ENCODE measurements at places on chromosomes 3 and 15.

- no peak for DNase-seq
These were observed 282.1 kb downstream of the RPLP1 start for GRCh38 chr15:69734699-69735098.

DNA sequence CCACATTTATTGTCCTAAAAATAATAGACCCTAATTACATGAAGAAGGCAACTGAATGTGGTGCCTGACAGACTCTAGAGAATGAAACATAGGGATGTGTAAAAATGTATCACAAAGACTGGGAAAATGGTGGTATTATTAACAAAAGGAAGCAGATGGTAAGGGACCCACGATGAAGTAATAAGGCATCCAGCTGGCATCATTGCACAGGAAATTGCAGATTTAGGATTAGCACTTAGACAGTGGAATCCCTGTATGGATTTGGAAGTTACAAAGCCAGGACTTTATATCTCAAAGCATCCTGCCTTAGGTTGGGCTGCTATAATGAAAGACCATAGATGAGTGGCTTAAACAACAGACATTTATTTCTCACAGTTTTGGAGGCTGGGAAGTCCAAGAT, 104.3 kb downstream of the PPM1L start:
- no peak for DNase-seq

- no peak for DNase-seq
These were observed 25.6 kb downstream of the IQCB1 start for GRCh38 chr3:121809249-121809648.

DNA sequence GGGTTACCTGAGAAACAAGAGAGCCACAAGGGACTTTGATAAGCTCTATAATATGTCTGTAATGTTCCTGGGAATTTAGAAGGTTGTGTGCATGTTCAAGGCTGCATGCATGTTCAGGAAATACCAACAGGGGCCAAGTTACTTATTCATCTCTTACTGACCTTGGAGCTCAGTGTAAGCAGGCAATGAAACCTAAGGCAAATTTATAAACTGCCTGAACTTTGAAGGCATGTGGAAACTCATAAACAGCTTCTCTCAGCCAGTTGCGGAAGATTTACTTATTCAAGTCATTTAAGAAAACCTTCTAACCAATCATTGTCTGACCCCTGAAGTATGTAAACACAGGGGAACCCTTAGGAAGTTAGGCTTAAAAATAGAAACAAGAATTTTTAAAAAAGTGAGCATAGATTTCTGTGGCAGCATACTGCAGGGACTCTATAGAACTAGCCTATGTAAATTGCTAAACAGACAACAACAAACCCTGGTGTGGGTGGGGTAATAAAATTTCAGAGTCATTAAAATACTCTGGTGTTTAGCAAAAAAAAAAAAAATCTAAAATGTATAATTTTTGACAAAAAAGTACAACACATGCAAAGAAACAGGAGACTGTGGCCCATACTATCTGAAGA, 57.2 kb downstream of the SLC15A2 start:
- no peak for DNase-seq

- no peak for DNase-seq
These were observed 18.7 kb upstream of the HES1 start for GRCh38 chr3:194117104-194117845.

DNA sequence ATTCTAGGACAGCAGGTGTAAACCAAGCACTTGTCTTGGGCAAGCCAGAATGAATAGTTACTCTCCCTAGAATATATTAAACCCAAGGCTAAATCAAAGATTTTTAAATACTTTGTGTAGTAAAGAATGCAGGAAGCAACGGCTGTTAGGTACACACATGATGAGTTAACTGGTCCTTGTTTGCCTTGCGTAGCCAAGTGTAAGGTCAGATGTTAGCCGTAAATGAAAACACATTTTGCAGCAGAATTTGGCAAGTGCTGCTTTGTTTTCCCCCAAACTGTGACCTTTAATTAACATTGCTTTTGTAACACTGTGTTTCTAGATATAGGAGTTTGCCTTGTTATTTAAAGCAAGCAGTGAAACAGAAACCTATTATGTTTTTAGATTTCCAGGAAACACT, 368.7 kb downstream of the IL5RA start:
- no peak for DNase-seq

- no peak for DNase-seq
These were observed 311.7 kb upstream of the DPH6 start for GRCh38 chr15:35857567-35858226.

DNA sequence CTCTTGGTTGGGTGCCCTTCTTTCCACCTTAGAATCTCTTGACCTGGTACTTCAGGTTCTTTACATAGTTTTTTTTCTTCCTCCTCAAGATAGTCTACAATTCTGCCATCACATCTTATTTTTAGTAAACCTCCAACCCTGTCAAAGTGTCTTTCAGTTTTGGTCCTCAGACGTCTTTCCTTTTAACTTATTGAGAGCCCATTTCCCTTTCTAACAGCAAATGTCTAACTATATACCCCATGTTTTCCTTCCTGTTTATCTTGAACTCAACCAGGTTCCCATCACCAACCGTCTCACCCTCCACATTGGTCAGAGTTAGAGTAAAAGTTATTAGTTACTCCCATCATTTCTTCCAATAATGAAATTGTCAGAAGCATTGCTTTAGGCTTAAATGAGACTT, 10.4 kb downstream of the KBTBD12 start:
- DNase-seq = no peak

DNA sequence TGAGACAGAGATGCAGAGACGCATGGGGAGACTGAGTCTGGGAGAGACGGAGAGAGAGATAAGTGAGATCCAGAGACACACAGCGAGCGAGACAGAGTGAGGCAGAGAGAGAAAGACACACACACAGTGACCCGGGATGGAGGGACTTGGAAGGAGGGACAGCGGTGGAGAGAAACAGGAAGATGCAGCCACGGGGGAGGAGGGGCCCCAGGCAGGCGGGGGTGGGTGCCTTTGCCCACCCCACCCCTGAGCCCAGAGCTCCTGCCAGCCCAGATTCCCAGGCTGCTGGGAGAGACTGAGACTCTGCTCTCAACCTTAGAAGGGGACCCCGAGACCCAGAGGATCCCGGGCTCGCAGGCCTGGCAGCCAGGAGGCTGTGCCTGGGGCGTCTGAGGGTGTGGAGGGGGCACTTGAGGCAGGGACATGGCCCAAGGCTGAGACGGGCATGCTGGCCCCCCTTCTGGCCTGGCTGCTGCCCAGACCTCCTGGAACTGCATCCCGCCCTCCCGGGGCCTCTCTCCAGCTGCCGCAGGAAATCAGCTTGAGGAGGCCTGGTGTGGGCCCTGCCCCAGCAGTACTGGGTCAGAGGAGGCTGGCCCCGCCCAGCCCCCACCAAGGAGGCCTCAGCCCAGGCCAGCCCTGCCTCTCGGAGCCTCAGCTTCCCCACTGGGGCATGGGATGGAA, 18.1 kb downstream of the H1-8 start:
- DNase-seq = no peak

DNA sequence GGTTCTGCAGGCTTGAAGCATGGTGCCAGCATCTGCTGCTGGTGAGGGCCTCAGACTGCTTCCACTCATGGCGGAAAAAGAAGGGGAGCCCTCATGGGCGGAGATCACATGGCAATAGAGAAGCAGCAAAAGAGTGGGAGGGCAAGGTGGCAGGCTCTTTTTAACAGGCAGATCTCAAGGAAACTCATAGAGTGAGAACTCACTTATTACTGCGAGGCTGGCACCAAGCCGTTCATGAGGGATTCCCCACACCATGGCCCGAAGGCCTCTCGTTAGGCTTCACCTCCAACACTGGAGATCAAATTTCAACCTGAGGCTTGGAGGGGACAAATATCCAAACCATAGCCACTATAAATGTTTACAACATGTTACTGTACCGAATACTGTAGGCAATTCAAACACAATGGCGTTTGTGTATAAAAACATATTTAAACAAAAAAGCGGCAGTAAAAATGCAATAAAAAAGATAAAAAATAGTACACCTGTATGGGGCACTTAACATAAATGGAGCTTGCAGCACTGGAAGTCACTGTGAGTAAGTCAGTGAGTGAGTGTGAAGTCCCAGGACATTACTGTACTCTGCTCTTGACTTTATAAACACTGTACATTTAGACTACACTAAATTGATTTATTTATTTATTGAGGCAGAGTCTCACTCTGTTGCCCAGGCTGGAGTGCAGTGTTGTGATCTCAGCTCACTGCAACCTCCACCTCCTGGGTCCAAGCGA, 18.8 kb upstream of the MOBP start:
- DNase-seq = no peak

GRCh38 chr3:193452338-193452737, 73.8 kb upstream of the ATP13A5 start:
- DNase-seq = no peak

GRCh38 chr3:7977245-7978086, 524.2 kb upstream of the LMCD1 start:
- no peak for DNase-seq

GRCh38 chr3:87260270-87260669, 16.1 kb downstream of the POU1F1 start:
- DNase-seq = peak; percentile 43

GRCh38 chr3:57927916-57928315, 80.3 kb upstream of the FLNB start:
- DNase-seq = no peak

GRCh38 chr15:57503051-57503702, 88.5 kb upstream of the MYZAP start:
- DNase-seq = no peak

GRCh38 chr15:33700695-33701303, 267.5 kb upstream of the CHRM5 start:
- peak; percentile 16 for DNase-seq

- DNase-seq = no peak
These were observed 100.2 kb upstream of the CFAP20DC start for GRCh38 chr3:59150039-59150438.

GRCh38 chr3:50466177-50466576, 37.3 kb downstream of the CACNA2D2 start:
- DNase-seq = no peak

- no peak for DNase-seq
These were observed 141.5 kb downstream of the GADL1 start for GRCh38 chr3:30752970-30753369.

- no peak for DNase-seq
These were observed 106.3 kb upstream of the ANKRD28 start for GRCh38 chr3:15903759-15904720.

GRCh38 chr3:103690536-103690935, 1255.7 kb downstream of the ZPLD1 start:
- DNase-seq = no peak

DNA sequence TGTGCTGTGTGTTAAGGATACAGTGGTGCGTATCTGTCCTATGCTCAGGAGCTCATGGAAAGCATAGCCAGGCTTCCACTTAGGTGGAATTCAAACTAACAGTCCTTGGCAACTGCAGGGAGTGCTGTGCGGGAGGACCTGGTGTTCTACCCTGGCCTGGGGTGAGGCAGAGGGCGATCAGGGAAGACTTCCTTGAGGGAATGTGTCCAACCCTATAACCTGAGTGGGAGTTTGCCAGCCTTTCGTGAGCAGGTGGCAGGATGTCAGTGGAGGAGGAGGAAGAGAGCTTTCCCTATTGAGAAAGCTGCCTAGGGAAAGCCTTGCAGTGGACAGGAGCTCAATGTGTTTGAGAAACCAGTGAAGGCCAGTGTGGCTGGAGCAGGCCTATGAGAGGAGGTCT, 271.1 kb upstream of the C2CD4B start:
- no peak for DNase-seq

DNA sequence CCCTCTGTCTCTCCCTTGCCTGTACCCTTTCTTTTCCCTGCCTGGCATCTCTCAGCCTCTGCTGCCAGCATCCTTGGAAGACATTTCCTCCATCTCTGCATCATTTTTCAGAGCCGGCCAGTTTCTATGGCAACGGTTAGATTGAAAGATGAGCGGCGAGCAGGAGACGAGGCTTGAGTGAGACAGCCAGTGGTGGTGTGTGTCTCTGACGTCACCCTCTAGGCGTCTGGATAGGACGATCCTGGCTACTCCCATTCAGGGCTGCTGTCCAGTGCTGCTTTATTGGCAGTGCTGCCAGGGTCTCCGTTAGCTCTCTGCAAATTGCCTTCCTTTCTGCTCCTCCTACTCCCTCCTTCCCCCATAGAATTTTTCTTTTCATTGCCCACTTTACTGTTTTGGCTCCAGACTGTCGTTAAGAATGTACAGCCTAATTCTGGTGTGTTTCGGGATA, 57.9 kb downstream of the TRAK1 start:
- no peak for DNase-seq

DNA sequence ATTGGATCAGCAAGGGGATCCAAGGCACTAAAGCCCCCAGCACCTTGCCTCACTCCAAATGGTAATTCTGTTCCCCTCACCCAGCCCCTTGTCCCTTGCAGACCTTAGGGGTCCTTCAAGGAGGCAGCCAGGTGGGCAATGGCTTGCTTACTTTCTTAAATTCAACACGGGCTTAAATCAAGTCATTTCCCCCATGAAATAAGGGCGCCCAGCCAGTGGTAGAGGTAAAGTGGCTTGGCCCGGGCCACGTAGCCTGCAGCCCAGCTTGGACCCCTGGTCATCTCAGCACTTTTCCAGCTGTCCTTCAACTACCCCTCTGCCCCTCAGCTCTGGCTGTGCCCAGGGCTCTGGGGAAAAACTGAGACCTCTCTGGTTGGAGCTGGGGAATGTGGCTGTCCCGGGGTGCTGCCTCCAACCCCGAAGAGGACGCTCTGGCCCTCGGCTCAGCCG, 1.2 kb downstream of the PSTPIP1 start:
- no peak for DNase-seq

GRCh38 chr3:177358091-177358976, 161.1 kb upstream of the TBL1XR1 start:
- DNase-seq = peak; percentile 56

DNA sequence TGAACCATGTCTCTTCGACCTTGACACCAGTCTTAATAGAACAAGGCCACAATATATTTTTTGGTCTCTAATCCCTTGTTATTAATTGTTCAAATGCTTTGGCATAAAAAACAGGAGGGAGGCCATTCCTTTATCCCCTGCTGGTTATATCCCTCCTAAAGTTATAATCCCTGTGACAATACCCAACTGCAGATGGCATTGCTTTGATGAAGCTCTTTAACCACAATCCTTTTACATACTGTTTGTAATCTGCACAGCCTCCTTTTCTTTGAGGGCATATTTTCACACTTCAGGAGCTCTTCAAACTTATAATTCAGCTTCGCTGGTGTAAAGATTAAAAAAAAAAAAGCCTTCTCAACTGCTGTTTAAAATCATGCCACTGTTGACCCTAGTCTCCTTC, 919.0 kb downstream of the EPHA3 start:
- DNase-seq = no peak

- DNase-seq = no peak
These were observed 23.2 kb downstream of the NRG4 start for GRCh38 chr15:75989045-75989444.

- no peak for DNase-seq
These were observed 163.8 kb downstream of the SV2B start for GRCh38 chr15:91263632-91264531.

Data from activated CD4-positive, alpha-beta T cell treated with anti-CD3 and anti-CD28 coated beads for 4 hours (primary cell).